ENCODE measurements at places on chromosomes 3 and 15. TPM values are rescaled to one million over a fixed set of nuclear protein-coding genes. Genes with fewer than 3 reads are reported as not detected.

Gene UBP1
- 78.1 TPM for total RNA-seq

GRCh38 chr3:151584566-151584965 is 123.7 kb upstream of the IGSF10 start:
- no peaks in the 10 kb centered on the region for H3K36me3 ChIP-seq
- DNase-seq = no peak
- H3K27ac ChIP-seq = no peak overlapping the region
- H3K27me3 ChIP-seq = no peaks in the 10 kb centered on the region
- peaks cover 13% of the 10 kb centered on the region for H3K4me1 ChIP-seq

- no peak for DNase-seq
- peak overlapping the region; percentile 54 for H3K27ac ChIP-seq
- peaks cover 9% of the 10 kb centered on the region for H3K4me1 ChIP-seq
- peaks cover 1% of the 10 kb centered on the region for H3K36me3 ChIP-seq
- no peaks in the 10 kb centered on the region for H3K27me3 ChIP-seq
Measured at GRCh38 chr15:39473298-39473947, 107.5 kb upstream of the THBS1 start.

DNA sequence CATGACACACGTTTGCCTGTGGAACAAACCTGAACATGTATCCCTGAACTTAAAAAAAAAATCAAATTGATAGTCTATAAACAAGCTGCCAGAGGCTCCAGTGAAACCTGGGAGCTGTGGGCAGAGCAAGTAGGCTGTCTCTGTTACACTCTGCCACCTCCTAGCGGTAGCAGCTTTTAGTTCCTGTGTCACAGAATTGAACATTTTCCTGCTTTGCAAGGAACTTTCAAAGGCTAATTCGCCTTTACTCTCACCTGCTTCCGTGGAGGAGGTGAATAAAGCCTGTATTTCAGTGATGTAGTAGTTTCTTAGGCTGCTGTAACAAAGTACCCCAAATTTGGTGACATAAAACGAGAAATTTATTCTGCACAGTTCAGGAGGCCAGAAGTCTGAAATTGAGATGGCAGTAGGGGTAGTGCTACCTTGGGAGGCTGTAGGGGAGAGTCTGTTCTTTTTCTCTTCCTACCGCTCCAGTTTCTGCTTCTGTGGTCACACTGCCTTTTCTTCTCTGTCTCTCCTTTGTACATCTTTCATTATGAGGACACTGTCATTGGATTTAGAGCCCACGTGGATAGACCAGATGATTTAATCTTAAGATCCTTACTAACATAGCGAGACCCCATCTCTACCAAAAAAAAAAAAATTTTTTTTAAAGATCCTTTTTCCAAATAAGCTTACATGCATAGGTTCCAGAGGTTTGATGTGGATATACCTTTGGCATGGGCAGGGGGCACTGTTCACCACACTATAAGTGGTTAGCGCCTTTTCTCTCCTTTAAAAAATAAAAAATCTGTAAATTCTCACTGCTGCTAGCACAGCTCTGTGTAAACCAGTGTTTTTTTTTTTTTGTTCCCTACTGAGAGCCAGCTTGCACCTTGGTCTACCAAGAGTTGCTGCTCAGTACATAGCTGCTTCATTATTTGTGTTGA is 25.3 kb downstream of the FBXO22 start:
- H3K4me3 ChIP-seq = no peak overlapping the region
- no peak for DNase-seq
- H3K36me3 ChIP-seq = peaks cover 15% of the 10 kb centered on the region
- H3K27me3 ChIP-seq = no peaks in the 10 kb centered on the region

GRCh38 chr15:99320374-99321215 is 69.3 kb downstream of the LRRC28 start:
- H3K27ac ChIP-seq = no peak overlapping the region
- no peak for DNase-seq
- H3K27me3 ChIP-seq = no peaks in the 10 kb centered on the region
- peaks cover 4% of the 10 kb centered on the region for H3K36me3 ChIP-seq
- no peak overlapping the region for H3K4me3 ChIP-seq

- no peak for DNase-seq
- peaks cover 4% of the 10 kb centered on the region for H3K36me3 ChIP-seq
- no peak overlapping the region for H3K27ac ChIP-seq
- no peaks in the 10 kb centered on the region for H3K27me3 ChIP-seq
- peaks cover 7% of the 10 kb centered on the region for H3K4me1 ChIP-seq
- H3K4me3 ChIP-seq = no peak overlapping the region
Measured at GRCh38 chr3:36891701-36892160, 53.1 kb downstream of the TRANK1 start.

DNA sequence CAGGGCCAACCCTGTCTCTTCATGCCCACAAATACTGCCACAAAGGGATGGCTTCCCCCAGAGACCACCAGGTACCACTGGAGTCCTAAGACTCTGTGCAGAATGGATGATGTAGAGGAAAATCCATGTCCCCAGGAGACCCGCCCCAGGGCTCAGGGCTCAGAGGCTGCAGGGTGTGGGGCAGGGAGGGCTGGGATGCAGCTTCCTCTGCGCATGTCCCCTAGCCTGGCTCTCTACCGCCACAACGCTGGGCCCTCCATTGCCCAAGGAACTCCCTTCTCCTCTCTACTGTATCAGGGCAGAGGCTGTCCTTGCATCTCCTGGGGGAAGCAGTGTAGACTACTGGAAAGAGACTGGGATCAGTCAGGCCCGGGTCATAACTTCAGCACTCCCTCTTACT is 19.5 kb upstream of the TICRR start:
- no peaks in the 10 kb centered on the region for H3K4me1 ChIP-seq
- no peak overlapping the region for H3K27ac ChIP-seq
- no peak overlapping the region for H3K4me3 ChIP-seq
- H3K36me3 ChIP-seq = no peaks in the 10 kb centered on the region
- H3K27me3 ChIP-seq = peaks cover 12% of the 10 kb centered on the region

GRCh38 chr3:134974624-134975023 is 179.6 kb downstream of the EPHB1 start:
- H3K27ac ChIP-seq = no peak overlapping the region
- H3K4me1 ChIP-seq = peaks cover 7% of the 10 kb centered on the region
- H3K4me3 ChIP-seq = no peak overlapping the region
- H3K36me3 ChIP-seq = no peaks in the 10 kb centered on the region
- H3K27me3 ChIP-seq = peaks cover 19% of the 10 kb centered on the region

DNA sequence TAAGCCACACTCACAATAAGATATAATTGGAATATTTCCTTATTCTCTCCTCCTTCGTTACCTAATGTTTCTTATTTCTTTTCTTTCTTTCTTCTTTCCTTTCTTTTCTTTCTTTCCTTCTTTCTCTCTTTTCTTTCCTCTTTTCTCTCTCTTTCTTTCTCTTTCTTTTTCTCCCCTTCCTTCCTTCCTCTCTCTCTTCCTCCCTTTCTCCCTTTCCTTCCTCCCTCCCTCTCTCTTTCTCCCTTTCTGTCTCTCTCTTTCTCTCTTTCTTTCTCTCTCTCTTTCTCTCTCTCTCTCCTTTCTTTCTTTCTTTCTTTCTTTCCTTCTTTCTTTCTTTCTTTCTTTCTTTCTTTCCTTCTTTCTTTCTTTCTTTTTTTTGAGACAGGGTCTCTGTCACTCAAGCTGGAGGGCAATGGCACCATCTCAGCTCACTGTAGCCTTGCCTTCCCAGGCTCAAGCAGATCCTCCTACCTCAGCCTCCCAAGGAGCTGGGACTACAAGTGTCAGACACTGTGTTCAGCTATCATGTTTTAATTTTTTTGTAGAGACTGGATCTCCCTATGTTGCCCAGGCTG is 19.3 kb upstream of the PIAS1 start:
- no peak for DNase-seq
- H3K27me3 ChIP-seq = no peaks in the 10 kb centered on the region
- no peak overlapping the region for H3K4me3 ChIP-seq
- peaks cover 2% of the 10 kb centered on the region for H3K4me1 ChIP-seq
- no peak overlapping the region for H3K27ac ChIP-seq
- H3K36me3 ChIP-seq = no peaks in the 10 kb centered on the region

GRCh38 chr3:195755791-195756676 is 35.3 kb downstream of the MUC20 start:
- DNase-seq = no peak
- no peaks in the 10 kb centered on the region for H3K36me3 ChIP-seq
- H3K27me3 ChIP-seq = peaks cover 33% of the 10 kb centered on the region
- H3K4me3 ChIP-seq = no peak overlapping the region

GRCh38 chr15:69679623-69680228 is 227.1 kb downstream of the RPLP1 start:
- H3K27me3 ChIP-seq = peaks cover 60% of the 10 kb centered on the region
- H3K36me3 ChIP-seq = peaks cover 2% of the 10 kb centered on the region
- no peak for DNase-seq
- no peaks in the 10 kb centered on the region for H3K4me1 ChIP-seq

Gene CYP1A2
- not detected for total RNA-seq

GRCh38 chr3:62873761-62874710 is 1.2 kb downstream of the CADPS start:
- peaks cover 25% of the 10 kb centered on the region for H3K4me1 ChIP-seq
- peak overlapping the region; percentile 90 for H3K27ac ChIP-seq
- DNase-seq = peak; percentile 56
- no peaks in the 10 kb centered on the region for H3K36me3 ChIP-seq
- peak overlapping the region; percentile 92 for H3K4me3 ChIP-seq

GRCh38 chr3:150472421-150472820 is 64.3 kb downstream of the TSC22D2 start:
- H3K27ac ChIP-seq = no peak overlapping the region
- H3K27me3 ChIP-seq = no peaks in the 10 kb centered on the region
- H3K4me3 ChIP-seq = no peak overlapping the region
- no peaks in the 10 kb centered on the region for H3K36me3 ChIP-seq
- no peak for DNase-seq

GRCh38 chr3:3201611-3202010 is 22.1 kb upstream of the CRBN start:
- H3K27me3 ChIP-seq = peaks cover 42% of the 10 kb centered on the region
- H3K27ac ChIP-seq = no peak overlapping the region
- DNase-seq = no peak
- H3K4me1 ChIP-seq = peaks cover 6% of the 10 kb centered on the region

DNA sequence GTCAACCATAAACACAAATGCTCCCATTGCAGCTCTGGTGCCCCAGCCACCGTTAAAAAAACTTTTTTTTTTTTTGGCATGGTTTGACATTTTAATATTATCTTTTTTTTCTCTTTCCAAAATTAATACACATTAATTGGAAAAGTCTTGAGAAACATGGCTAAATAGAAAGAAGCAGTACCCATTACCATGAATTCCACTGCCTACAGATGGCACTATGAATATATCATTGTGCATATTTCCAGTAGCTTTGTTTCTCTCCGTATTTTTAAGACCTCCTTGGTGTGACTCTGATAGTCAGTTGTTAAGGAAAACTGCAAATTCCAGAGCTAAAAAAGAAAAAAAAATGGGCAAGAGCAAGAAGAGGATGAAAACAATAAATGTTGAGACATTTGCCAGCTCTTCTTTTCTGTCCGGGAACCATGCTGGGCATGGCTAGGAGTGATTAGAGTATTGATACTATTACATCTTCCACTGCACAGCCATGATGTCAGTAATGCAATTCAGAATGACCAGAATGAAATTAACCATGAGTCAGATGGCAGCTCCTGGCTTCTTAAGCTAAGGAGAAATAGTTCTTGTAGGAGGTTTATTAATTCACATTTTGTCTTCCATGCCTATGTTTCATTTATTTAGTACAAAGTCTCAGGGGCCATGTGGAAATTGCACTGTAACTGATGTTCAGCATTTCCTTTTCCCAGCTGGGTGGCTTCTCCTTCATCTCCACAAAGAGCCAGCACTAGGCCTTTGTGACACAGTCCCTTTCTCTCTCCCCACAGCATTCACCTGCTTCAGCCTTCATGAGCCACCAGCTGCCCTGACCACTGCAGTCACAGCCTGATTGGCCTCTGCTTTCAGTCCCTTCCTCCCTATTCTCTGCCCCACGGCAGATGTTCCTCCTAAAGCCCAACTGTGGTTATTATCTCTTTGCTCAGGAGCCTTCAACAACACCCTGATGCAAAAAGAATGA is 31.8 kb downstream of the SLC7A14 start:
- no peak for DNase-seq
- H3K27me3 ChIP-seq = peaks cover 5% of the 10 kb centered on the region
- no peaks in the 10 kb centered on the region for H3K4me1 ChIP-seq

Gene SRGAP3
- 21.4 TPM for total RNA-seq

DNA sequence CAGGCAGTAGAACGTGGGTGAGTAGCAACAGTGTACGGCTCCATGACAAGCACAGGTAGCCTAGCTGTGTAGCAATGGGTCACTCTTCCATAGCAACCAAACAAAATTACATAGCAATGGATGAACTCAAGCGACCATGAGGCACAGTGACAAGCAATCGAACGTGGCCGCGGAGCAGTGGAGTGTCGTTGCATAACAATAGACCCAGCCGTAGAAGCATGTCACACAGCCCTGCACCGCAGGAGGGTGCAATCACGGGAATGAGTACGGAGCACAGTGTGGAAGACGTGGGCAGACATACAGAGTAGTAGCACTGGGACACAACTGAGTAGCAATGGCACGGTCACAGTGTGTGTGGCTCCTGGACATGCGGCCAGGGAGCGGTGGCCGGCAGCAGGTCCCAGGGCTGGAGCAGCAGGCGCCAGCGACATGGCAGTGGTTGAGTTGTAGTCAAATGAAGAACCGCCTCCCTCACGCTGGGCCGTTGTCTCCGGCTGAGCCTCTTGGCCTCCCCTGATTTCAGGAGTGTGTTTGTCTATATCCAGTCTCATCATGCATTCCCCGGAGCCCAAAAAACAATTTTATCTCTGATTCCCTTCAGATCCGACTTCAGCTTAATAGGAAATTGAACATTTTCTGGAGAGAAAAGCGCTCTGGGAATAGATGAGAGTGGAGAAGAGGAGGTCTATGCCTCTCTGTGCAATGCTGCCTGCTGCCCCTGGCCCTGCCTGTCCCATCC is 64.1 kb downstream of the CCDC33 start:
- no peak overlapping the region for H3K27ac ChIP-seq
- H3K4me1 ChIP-seq = peaks cover 7% of the 10 kb centered on the region
- H3K27me3 ChIP-seq = peaks cover 79% of the 10 kb centered on the region

GRCh38 chr3:55645422-55645821 is 158.3 kb upstream of the WNT5A start:
- no peak overlapping the region for H3K27ac ChIP-seq
- no peak overlapping the region for H3K4me3 ChIP-seq
- H3K36me3 ChIP-seq = no peaks in the 10 kb centered on the region
- H3K27me3 ChIP-seq = peaks cover 7% of the 10 kb centered on the region

DNA sequence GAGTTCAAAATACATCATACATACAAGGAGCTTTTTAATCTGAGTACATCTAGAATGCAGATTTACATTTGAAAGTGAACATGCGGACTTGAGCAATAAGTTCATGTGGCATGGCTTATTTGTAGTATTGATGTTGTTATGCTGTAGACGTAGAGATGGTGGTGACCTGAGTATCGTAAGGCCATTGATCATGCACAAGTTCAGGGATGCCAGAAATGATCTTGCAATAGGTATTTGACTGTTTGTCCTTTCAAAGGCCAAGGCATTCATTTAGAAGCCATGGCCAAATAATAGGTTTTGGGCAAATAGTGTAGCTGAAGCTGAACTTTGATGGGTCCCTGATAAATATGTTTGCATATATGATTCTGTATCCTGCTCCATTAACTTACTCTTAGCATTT is 35.0 kb downstream of the ARNT2 start:
- H3K4me3 ChIP-seq = no peak overlapping the region
- H3K4me1 ChIP-seq = peaks cover 6% of the 10 kb centered on the region
- no peaks in the 10 kb centered on the region for H3K36me3 ChIP-seq
- no peak for DNase-seq

Gene HGD
- 11.9 TPM for total RNA-seq
